ENCODE measurements at places on chromosomes 13 and 19.

DNA sequence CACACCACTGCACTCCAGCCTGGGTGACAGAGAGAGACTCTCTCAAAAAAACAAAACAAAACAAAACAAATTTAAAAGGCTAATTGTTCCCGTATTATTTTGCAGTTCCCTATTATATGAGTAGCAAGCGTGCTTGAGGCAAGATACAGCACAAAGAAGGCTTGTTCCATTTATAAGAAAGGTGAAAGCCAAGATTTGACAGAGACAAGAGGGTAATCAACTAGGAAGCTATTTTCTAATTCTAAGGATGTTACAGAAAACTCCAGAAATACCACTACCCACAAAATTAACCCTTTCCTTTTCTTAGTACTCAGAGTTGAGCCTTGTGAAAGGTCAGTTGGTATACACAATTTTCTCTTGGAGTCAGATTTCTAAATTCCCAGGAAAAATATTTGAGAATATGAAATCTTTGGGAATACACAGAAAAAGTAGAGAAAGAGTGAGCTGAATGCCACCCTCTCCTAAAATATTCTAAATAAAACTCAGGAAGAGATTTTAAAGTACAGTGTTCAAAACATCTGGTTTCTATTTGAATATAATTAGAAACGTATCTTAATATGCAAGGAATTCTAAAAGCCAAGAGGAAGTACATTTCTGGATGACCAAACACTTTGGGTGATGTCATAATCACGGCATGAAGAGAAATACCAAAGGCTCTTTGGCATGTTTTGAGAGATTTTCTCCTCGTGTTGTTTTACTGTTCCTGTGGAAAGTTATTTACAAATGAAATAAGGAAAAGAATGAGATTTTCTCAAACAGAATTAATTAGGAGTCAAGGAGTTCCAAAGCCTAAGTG, 63.0 kb upstream of the FLT1 start:
- no peak for DNase-seq

DNA sequence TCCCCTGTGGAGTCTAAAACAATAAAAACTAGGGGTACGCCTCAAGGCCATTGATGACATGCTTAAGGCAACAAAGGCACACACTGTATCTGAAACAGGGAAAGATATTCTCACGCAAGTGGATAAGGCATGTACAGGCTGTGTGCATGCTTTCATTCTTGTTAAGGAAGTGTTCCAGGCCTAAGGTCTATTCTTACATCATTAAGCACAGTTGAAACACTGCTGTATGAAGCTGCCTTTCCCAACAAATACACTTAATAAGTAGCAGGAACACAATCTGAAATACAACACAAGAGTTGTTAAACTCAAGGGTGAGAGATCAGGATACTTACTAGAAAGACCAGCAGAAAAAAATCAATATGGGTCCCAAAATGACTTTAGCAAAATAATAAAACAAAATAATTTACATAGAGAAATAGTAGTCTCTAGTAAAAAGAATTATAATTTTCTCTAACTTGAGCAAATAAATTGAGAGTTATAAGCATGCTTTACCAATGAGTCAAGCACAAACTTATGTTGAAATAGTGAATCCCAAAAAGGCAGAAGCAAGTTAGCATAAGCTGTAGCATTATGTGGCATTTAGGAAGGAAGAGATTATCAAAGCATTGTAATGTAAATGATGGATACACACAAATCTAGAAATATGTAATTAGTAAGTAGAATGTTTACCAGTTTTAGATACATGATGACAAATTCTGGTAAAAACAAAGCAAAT, 796.9 kb downstream of the SLITRK1 start:
- DNase-seq: no peak

GRCh38 chr19:19677579-19677978, 8.9 kb downstream of the ZNF101 start:
- DNase-seq: no peak

DNA sequence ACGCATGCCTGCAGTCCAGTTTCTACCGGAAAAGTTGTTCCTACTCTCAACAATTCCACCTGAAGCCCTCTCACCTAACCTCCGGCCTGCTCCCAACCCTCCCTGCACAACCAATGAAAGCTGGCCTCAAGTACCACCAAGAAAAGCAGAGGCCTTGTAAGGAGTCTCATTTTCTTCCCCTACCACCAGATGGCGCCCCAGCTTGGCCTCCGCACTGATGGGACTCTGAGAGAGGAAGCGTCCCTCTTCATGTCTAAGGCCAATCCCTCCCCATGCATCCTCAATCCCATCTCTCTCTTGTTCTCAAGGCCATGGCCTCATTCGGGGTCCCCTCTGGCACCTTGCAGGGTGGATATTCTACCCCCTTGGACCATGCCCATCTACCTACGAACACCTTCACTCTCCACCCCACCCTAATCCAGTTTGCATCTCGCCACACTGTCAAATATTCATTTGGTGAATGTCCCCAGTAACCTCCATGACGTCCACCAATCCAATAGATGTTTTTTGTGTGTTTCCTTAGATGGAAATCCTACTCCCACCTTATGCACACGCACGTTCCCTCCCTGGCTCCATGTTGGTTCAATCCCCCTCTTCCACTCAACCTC, 412.8 kb downstream of the ZNF536 start:
- DNase-seq: no peak

DNA sequence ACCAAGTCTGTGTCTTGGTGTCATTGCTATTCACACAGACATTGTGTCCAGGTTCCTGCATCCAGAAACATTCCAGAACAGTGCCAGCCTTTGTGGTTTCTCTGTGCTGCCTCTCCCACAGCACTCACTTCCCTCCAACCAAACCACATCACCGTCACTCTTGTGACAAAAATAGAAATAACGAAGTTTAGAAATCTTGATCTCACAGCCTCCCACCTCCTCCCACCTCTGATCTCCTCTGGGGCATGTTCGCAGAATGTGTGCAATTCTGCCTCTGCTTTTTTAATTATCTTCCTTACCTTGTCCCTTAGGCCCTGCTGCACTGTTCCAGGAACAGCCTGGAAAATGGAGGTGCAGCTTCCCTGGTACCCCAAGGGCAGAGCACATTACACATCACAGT, 8.7 kb upstream of the SERPINE3 start:
- DNase-seq: no peak

GRCh38 chr19:45876411-45877197, 9.3 kb downstream of the IRF2BP1 start:
- DNase-seq: no peak

GRCh38 chr19:55544776-55545439, 435 bp downstream of the SBK3 start:
- DNase-seq: no peak

DNA sequence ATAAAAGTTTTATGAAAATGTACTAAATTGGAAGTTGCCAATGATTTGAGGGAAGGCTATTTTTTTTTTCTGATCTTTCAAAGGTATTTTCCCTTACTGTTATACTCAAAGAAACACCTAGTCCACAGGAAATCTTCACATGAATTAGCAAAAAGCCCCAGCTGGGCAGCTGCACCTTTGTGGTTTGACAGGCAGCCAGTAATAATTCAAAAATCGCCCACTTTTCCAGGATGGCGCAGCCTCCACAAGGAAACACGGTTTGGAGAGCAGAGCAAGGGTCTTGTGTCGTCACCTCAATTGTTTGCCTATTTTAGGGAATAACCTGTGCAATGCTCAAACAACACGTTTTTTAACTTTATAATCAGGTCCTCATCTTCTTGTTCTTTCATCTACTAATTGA, 324.9 kb upstream of the GPC6 start:
- no peak for DNase-seq
